ENCODE measurements at places on chromosomes 7 and 10. TPM values are rescaled to one million over a fixed set of nuclear protein-coding genes. Genes with fewer than 3 reads are reported as not detected.

The ABCA13 gene
- total RNA-seq, result 3.8 TPM

The TMEM273 gene
- 5.5 TPM for total RNA-seq

The LRGUK gene
- total RNA-seq, result 4.7 TPM

The CYP3A5 gene
- 1.6 TPM for total RNA-seq

The APBB1IP gene
- total RNA-seq, result 3.8 TPM

The SUGCT gene
- 15.5 TPM for total RNA-seq

The JAKMIP3 gene
- 0.35 TPM for total RNA-seq

The TRIM8 gene
- total RNA-seq, result 98.5 TPM

The CPN1 gene
- 2.2 TPM for total RNA-seq

The PRLHR gene
- not detected for total RNA-seq

The ABCC2 gene
- 9.1 TPM for total RNA-seq

All from metanephros (tissue), 2 donors.